Spinal cord (tissue), 10 donors: ENCODE measurements at places on chromosomes 5 and 9. TPM values are rescaled to one million over a fixed set of nuclear protein-coding genes. Genes with fewer than 3 reads are reported as not detected.

Gene INSL4
- not detected for total RNA-seq

Gene PAX5
- 0.99 TPM for total RNA-seq

- DNase-seq: no peak
Observed at GRCh38 chr5:21765406-21765805, 1087.7 kb downstream of the CDH12 start.

DNA sequence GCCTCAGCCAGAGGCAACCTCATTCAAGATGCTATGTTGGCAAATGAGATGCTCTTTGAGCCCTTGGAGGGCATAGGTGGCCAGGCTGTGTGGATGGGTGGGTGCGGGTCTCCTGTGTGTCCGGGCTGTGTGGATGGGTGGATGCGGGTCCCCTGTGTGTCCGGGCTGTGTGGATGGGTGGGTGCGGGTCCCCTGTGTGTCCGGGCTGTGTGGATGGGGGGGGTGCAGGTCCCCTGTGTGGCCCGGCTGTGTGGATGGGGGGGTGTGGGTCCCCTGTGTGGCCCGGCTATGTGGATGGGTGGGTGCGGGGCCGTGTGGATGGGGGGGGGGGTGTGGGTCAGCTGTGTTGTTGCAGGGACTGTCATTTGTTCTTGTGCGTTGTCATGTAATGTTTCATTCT lies 136.6 kb upstream of the COL5A1 start:
- no peak for DNase-seq

- DNase-seq: no peak
Observed at GRCh38 chr5:67202828-67203227, 6.2 kb upstream of the CD180 start.

- DNase-seq: no peak
Observed at GRCh38 chr9:137918331-137919094, 40.9 kb downstream of the CACNA1B start.

DNA sequence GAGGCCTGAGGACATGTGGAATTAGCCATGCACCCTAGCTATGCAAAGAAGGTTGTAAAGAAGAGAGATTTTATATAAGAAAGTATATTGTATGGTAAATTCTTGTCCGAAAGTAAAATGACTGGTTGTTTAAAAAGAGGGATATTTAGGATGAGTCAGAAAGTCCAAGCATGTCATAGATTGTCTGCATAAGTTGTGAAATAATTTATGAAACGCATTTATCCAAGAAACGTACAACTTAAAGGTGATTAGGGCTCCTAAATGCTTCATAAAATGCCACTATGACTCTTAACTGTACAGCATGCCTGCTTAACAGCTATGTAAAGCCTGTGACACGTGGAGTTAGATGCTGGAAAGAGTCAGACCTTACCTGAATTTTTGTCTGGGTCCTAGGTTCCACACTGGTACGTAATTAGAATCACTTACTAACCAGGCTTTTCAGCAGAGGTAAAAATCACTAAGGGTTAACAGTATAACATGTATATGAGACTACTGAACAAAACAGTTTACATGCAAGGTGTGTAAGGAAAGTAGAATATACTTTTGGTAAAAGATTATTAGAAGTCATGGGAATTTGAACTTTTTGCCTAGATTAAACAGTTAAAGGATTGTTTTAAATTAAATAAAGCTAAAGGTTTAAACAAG lies 37.0 kb upstream of the ARL15 start:
- no peak for DNase-seq

DNA sequence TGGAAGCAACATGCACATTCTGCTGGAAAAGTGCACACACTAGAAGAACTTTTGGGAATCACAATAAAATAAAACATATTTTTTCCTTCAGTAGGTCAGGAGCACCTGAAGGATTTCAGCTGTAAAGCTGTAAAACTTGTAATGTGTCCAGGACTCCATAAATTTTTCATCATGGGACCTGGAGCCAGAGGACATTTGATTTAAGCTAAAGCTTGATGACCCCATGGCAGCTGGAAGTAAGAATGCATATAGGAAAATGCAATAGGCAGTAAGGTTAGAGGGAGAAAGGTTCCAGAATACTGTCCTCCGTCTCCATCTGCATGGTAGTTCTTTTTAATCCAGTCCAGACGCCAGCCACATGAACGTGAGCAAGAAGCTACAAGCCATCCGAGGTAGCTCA lies 166.0 kb downstream of the ADAMTSL1 start:
- no peak for DNase-seq

GRCh38 chr9:72400866-72401265 lies 35.9 kb upstream of the ZFAND5 start:
- DNase-seq: no peak

GRCh38 chr9:17810728-17811571 lies 232.1 kb downstream of the SH3GL2 start:
- DNase-seq: peak; percentile 84
